AG09309 (cell line): ENCODE measurements at places on chromosomes 1 and 21.

GRCh38 chr1:99369154-99369553 is 104.9 kb downstream of the PLPPR4 start:
- DNase-seq, result no peak

DNA sequence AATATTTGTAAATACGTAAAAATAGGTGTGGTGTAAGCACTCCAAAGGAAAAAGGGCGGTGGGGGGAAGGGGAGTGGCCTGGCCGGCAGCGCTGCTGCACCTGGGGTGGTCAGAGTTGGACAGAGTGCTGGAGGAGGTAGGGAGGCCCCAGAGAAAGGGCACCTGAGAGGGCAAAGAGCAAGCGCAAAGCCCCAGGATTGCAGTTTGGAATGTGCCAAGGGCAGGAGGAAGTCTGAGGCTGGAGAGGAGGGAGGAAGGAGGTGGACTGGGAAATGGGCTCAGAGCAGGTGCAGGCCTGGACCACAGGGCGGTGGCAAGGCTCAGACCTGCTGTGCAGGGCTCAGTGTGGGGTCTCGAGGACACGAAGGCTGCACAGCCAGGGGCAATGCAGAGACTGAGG is 30.6 kb downstream of the LDLRAP1 start:
- DNase-seq, result no peak

GRCh38 chr1:25023826-25024225 is 93.8 kb upstream of the RUNX3 start:
- DNase-seq, result no peak

- DNase-seq, result no peak
Measured at GRCh38 chr1:8816831-8817411, 519 bp downstream of the RERE start.

- no peak for DNase-seq
Measured at GRCh38 chr1:230820568-230820967, 47.8 kb downstream of the C1orf198 start.

DNA sequence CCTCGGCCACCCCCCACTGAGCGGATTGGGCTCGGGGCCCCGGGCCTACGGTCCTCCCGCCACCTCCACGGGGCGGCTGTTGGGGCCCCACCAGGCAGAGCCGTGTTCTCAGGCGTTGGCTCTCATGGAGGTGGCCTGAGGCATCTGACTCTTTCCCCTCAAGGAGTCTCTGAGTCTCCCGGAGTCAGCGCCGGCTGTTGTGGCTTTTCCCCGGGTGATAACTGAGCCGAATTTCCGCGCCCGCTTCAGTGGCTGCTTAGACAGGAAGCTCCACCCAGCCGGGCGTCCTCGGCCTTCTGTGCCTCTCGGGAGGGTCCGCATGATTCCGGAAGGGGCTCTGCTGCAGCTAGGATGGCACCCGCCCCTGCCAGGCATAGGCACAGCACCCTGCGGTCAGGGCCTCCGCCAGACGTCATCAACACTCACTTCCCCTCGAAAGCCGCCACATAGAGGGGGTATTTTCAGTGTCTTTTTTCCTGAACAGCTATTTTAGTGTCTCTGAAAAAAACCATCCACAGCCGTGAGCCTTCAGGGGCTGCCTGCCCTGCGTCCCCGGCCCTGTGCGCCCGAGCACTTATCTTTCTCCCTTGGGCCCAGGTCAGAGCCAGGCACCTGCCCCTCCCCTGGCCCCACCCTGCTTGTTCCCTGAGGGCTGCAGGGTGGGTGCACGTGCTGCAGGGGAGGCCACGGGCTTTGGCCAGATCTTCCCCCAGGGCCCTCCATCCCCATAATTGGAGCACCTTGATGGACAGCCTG is 72.9 kb downstream of the SKI start:
- no peak for DNase-seq

DNA sequence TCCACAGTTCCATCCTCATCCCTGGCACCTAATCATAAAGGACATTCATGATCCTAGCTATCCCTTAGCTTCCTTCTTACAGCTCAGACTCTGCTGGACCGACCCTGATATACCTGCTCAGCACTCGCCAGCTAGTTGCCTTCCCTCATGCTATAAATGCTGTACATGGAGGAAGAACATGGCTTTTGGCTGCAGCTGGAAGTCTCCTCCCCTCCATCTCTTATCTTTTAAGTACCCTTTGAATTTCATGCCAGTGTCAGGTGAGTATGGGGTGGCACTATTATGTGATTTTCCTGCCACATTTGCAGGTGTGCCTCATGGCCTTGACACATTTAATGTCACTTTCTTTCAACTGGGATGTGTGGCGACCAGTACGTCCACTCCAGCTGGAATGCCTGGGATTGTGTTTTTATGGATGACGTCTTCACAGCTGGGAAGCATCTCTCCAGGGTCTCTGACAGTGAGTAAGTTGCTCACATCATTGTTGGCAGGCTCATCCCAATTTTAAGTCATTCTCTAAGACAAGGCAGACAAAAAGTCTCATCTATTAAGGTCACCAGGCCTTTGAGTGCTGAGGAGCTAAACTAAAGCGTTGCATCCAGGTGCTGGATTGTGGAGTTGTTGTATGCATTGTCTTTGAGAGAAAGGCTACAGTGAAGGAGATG is 43.4 kb downstream of the RUNX1 start:
- no peak for DNase-seq

DNA sequence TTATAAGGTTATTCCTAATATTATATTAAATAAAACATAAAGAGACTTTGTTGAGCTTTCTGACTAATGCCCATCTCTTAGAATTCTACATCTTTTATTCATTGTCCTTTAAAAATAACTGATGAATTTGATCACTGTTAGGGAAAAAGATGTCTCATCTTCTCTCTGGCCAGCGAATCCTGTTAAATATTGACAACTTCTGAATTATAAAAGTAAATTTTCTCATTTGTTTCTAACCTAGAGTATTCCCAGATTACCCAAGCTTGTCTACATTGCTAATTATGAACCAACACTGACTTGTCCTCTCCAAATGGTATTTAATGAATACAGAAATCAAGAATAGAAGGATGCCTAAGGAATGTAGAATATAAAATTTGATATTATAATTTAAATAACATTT is 24.8 kb upstream of the KCTD3 start:
- no peak for DNase-seq

DNA sequence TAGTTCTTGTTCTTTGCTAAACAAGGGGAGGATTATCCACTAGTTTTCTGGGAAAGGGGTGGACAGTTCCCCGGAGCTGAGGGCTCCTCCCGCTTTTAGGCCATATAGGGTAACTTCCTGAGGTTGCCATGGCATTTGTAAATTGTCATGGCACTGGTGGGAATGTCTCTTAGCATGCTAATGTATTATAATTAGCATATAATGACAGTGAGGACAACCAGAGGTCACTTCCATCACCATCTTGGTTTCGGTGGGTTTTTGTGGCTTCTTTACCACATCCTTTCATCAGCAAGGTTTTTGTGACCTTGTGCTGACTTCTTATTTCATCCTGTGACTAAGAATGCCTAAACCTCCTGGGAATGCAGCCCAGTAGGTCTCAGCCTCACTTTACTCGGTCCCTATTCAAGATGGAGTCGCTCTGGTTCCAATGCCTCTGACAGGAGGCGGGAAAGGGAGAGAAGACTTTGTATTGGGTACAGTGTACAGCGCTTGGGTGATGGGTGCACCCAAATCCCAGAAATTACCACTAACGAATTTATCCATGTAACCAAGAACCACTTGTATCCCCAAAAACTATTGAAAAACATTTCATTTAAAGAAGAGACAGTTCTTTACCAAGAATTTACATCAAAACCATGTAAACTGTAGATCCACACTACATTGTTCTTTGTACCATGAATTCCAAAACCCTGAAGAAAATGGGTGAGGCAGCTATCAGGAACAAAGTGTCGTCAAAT is 8.7 kb upstream of the SLC2A5 start:
- DNase-seq, result no peak

GRCh38 chr21:14988760-14989159 is 76.0 kb downstream of the NRIP1 start:
- DNase-seq, result no peak

DNA sequence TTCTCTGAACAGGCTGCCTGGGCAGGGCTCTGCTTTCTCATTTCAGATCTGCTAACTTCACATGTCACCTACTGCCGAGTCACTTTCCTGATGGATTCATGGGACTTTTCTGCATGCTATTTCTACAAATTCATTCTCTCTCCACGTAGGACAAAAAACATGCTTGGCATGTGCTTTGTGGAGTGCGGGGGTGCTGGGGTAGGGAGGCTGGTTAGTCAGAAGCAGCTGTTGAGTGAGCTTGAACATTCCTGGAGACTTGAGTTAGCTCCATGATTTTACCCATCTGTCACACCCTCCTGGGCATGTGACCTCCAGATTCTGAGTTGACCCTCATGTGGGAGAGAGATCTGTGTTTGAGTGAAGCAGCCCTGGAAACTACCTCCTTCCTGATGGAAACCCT is 71.4 kb downstream of the UCK2 start:
- peak; percentile 95 for DNase-seq

DNA sequence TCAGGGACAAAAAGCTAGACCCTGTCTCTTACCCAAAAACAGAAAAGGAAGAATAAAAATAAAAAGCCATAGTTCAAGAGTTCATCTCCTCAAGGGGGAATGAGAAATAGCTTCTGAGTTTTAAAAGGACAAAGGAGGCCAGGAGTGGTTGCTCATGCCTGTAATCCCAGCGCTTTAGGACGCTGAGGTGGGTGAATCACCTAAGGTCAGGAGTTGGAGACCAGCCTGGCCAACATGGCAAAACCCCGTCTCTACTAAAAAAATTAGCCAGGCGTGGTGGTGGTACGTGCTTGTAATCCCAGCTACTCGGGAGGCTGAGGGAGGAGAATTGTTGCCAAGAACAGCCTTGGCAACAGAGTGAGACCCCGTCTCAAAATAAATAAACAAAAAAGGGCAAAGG is 38.6 kb upstream of the CPLANE2 start:
- no peak for DNase-seq

GRCh38 chr21:46295996-46296752 is 10.0 kb downstream of the YBEY start:
- peak; percentile 76 for DNase-seq

- no peak for DNase-seq
Measured at GRCh38 chr1:212683357-212683722, 16.3 kb downstream of the BATF3 start.

DNA sequence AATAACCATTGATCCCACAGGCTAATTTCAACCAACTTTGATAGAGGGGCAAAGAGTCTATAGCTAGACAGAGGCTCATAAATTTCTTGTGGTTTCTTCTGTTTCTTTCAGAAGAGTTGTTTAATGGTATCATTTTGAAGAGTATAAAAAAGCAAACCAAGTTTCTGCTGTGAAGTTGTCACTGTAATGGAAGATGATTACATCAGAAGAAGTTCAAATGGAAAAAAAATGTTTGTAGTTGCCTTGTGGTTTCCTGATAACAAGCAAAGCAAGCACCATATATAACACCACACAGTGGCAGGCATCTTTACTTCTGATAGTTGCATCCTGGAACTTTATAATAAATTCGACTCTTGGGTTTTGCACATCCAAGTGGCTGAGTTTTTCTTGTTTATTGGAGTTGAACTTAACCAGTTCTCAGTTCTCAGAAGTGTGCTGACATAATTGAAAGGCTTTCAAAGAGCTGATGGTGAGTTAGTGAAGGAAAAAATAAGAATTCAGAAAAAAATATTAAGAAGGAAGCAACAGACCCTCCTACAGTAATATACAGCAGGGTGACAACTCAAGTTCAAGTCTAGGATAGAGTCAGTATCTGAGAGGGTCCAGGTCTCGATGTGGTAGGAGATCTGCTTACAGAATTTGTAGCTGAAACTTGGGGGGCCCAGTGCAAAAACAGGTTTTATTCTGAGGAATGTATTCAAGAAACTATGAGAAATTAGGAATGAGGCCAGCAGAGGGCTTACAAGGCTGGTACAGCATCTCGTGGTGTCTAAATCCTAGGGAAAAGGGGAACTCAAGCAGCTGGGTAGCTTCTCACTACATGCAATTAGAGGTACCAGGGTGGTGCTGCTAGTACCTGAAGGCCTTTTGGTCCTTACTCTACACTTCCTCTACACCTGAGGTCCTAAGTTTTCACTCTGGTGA is 123.5 kb downstream of the CRB1 start:
- DNase-seq, result no peak
